ENCODE measurements at places on chromosomes 7 and 10.
A peak's percentile ranks its signal among the peaks of the same experiment; 100 is the strongest.

- DNase-seq = no peak
Measured at GRCh38 chr7:43905956-43906330, 453 bp downstream of the URGCP start.

GRCh38 chr7:43198016-43198415, 85.6 kb downstream of the HECW1 start:
- no peak for DNase-seq

DNA sequence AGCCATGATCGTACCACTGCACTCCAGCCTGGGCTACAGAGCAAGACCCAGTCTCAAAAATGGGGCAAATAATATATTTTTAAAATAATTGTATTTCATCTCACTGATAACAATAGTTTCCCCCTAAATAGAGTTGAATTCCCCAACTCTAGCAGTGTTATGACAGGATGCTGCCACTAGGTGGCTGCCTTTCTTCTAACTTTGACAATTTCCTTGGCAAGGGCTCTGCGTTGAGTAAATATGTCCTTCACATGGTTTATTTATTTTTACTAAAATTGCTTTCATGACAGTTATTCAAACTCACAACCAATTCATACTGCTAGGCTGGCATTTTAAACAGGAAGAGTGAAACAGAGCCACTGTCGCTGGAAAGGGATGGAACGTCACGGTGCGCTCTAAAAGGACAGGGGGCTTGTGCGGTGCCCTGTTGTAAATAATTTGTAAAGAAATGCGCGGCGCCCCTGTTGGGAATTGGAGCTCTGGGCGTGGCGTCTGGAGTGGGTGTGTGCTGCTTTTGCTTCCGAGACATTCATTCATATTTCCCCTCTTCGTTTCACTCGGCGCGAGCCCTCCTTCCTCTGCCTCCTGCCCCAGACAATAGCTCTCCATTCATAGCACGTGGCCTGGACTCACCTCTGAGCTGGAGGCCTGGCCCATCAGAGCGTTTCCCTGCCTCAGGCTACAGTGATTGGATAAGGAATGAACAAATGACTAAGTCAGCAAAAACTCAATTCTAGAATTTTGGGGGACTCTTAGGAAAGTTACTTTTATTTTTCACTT, 20.5 kb upstream of the PITRM1 start:
- DNase-seq = peak; percentile 58

DNA sequence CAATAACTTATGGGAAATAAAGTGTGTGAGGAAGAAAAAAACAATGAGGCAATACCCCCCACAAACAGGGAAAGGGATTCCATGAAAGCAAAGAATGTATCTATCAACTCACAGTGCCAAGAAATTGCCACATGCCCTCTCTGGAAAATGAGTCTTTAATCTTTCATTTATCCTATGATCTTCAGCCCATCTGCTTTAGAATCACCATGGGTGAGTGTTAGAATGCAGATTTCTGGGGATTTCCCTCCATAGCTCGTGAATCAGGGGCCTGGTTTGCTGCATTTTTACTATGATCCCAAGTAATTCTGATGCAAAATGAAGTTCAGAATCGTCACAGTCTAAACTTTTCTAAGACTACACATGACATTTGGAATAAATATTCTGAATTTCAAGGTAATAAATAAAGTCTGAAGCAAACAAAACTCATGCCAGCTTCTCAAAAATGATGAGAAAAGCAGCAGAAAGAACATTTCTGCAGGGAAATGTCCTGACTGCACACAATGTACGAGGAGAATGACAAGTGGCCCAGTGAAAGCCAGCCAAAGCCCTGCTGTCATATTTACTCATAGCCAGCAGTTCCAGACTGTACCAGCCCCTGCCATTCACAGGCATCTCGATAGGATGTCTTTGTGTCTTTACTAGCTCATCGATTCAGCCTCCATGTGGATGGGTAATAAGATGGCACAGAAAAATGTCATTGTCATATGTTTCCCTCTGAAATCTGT, 167.1 kb downstream of the ELMO1 start:
- DNase-seq = no peak
